ENCODE measurements at places on chromosomes 11 and 22.

DNA sequence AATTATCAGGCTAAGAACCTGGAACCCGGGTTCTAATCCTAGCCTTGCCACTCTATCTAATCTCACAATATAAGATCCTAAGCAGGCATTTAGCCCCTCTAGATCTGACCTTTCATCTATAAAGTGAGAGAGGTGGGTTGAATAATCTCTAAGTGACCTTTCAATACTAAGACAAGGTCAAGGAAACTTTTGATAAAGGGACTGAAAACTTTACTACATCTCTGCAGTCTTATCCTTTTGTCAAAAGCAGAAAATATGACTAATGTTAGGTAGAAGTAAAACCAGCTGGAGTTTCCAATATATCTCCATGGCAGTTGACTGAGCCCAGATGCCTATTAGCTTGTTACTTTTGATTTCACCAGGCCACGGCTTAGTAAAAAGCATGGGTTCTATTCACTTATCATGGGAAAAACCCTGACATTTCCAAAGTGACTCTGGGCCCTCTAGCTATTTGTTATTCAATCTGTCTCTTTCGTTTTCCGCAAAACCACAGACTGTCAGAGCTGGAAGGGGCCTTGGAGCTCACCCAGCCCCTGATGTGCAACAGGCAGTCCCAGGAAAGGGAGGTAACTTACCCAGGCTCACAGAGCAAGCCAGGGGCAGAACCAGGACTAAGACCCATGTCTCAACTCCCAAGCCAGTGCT is 75.8 kb downstream of the RAB30 start:
- no peak for DNase-seq

DNA sequence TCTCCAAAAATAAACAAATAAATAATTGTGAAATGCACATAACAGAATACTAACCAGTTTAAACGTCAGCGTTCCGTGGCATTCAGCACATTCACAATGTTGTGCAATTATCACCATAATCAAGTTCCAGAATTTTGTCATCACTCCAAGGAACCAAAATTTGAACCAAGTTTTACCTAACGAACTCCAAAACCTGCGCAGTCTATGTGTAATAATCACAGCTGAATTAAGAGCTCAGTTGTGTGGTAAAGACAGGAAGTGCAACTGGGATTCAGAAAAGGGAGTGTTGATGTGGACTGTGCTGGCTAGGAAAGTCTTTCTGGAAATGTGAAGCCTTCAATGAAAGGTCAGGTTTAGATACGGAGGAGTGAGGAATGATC is 5.4 kb upstream of the MCAM start:
- DNase-seq, result no peak

GRCh38 chr11:12499071-12499470 is 121.7 kb downstream of the PARVA start:
- DNase-seq, result no peak

GRCh38 chr11:37788141-37788877 is 1190.3 kb upstream of the RAG2 start:
- DNase-seq, result no peak

Measured in A549 (cell line).